Nephron progenitor cell (in vitro differentiated cells): ENCODE measurements at places on chromosomes 3 and 15.

DNA sequence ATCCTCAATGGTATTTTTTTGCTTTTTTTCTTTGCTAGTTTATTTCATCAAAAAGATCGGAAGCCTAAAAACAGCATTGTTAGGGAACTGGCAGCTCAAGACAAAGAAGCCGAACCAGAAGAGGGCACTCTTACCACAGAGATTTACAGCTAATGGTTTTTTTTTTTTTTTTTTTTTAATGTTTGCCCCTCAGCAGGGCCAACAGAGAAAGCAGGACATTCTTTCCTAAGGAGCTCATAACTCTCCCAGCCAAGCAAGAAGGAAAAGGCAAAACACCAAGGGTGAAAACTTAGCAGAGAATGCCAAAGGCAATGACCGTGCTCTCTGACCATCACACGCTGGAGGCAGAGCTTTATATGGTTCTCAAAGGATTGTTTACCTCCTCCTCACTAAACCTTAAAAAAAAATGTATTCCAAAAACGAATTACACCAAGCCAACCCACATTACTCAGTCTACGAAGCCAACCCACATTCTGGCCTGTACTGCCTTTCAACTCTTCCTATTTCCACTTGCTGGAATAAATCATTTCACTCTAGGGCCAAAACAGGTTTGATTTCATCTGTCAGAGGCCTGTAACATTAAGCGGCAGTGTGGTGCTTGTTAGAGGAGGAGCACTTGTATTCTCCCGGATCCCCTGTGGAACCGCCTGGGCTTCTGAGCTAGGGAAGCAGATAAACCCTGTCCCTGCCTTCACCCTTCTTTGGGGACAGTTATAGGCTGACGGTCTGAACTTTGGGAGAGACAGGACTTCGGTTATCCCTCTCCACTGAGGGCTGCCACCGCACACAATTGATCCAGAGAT is 35.6 kb upstream of the GYG1 start:
- DNase-seq: peak; percentile 36

GRCh38 chr3:71031181-71031580 is 552.3 kb downstream of the FOXP1 start:
- no peak for DNase-seq

- no peak for DNase-seq
Measured at GRCh38 chr15:48803877-48804276, 7.0 kb downstream of the CEP152 start.

DNA sequence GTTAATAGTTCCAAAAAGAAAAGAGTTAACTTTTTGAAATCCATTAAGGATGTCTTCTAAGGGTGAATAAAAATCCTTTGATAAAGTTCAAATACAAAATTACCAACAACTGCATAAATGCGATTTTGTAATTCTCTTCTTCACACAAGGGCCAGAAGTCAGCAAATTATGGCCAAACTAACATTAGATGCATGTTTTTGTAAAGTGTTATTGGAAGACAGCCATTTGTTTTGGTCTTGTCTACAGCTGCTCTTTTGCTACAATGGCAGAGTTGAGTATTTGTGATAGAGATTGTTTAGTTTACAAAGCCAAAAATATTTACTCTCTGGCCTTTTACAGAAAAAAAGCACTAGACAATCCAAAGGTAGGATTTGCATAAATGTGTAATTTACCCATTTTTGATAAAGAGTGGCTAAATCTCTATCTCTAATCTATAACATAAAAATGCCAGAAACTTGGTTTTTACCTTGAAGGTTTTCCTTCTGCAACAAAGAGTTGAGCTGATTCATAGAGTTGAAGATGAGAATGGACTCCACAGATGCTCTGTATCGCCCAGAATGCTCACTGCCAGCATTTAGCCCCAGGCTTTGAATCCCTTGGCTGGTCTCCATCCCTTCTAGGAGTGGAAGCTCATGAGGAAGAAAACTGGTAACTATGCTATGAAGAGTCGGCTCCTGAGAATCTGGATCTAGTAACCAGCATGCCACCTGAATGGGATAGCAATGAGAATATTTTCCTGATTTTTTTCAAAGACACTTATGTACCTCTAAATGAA is 64.5 kb downstream of the POLQ start:
- DNase-seq: no peak

GRCh38 chr3:159977295-159977694 is 11.3 kb upstream of the IL12A start:
- no peak for DNase-seq

DNA sequence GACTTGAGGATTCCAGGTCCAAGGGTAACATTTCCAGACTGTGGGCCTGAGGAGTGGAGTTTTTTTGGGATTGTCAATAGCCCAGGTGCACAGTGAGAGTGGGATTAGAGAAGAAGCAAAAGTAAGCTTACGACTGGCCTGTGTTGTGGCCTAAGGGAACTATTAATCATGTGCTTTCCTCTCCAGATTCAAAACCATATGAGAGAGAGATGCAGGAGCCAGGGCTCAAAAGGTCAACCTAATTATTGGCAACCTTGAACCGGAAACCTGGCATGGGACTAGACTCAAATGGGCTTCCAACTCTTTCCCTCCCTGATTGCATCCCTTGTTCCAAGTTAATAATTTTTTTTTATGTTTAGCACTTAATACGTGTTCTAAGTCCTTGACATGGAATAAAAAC is 242.1 kb upstream of the THRB start:
- DNase-seq: no peak

DNA sequence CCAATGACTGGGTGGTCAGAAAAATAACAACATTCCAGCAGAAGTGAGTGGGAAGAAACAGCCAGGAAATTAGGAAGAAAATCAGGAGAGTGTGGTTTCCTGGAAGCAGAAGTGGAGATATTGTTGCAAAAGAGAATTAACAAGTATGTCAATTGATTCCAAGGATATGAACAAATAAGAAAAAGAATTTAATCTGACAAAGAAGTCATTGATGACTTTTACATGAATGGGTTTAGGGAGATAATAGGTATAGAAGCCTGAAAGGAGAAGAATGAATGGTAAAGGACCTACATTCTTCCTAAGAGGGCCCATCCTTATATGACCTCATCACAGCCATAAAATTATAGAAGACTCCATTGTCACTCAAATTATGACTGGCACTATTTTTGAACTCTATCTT is 1440.1 kb downstream of the OTOL1 start:
- no peak for DNase-seq

DNA sequence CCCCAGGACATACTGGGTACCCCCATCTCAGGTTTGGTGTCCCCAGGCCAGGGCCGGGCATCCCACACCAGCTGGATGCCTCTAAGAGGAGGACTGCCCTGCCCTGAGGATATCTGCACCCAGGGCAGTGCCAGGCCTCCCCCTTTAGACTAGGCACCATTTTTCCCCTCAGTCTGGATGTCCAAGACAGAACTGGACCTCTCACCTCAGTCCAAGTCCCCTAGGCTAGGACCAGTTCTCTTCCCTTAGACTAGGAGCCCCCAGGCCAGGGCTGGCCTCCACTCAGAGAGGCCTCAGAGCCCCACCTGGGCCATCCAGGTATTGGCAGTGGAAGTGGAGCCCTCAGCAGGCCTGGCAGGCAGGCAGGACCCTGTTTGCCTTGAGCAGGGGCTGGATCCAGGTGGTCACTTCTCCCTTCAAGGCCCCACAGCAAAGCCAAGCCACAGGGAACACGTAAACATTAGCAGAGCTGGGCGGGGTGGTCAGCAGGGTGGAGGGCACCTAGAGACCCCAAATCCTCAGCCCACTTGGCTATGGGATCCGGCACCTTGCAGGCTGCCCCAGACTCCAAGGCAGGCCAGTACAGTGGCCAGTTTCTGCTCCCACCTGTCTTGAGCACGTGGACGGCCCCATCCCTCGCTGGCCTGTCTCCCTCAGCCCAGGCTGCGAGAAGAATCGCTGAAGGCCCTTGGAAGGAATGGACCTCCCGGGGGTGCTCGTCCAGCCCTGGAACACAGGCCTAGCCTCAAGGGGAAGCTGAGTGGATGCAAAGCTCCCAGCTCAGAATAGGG is 28.3 kb downstream of the PTH1R start:
- no peak for DNase-seq

GRCh38 chr3:38004415-38005075 is 14.0 kb downstream of the VILL start:
- DNase-seq: peak; percentile 64

- DNase-seq: peak; percentile 94
Measured at GRCh38 chr3:190321789-190322603, at the start of gene CLDN1. Gene CLDN1, minus strand, starts transcription at chr3:190322446. Its CDS starts 240 bp downstream, at chr3:190322206.

DNA sequence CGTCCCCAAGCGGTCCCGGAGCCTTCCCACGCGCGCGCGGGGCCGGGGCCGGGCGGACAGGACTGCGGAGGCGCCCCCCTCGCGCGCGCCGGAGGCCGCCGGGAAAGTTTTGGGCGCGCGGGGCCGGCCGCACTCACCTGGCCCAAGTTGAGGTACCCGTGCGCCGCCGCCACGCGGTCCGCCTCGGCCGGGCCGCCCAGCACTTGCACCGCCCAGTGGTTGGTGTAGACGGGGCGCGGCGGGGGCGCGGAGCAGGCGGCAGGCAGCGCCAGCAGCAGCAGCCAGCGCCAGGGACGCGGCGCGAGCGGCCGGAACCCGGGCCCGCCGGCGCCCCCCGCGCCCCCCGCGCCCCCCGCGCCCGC is 289 bp downstream of the PCSK6 start:
- peak; percentile 66 for DNase-seq

DNA sequence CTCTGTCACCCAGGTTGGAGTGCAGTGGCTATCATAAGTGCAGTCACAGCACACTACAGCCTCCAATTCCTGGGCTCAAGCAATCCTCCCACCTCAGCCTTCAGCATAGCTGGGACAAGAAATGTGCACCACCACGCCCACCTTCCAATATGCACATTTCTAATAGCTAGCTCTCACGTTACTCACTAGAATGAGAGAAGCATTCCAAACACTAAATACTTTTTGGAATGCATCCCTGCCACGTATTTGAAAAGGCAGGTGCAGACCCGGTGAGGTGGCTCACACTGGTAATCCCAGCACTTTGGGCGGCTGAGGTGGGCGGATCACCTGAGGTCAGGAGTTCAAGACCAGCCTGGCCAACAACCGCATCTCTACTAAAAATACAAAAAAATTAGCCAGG is 7.6 kb upstream of the TCF12 start:
- DNase-seq: no peak

DNA sequence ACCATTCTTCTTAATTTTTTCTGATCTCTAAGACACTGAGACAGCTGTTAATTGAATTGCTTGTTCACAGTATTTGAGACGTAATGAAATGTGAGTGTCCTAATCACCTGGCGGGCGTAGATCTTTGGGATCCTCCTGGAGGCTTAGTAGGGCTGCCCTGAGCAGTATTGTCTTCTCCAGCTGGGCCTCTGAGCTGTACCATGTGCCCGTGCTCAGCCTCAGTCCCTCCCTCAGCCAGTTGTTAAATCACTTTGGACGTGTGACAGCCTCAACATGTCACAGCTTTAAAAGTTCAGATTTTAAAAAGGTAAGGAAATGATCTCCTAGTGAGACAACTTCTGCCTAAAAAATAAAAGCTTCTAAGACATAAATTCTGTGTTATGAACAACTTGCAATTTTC is 35.5 kb downstream of the IGF1R start:
- DNase-seq: no peak

- no peak for DNase-seq
Measured at GRCh38 chr3:163916596-163917560, 1161.4 kb downstream of the SI start.

GRCh38 chr3:171772427-171773056 is 37.7 kb downstream of the PLD1 start:
- peak; percentile 62 for DNase-seq

- DNase-seq: no peak
Measured at GRCh38 chr3:104988496-104988895, 378.2 kb upstream of the ALCAM start.

DNA sequence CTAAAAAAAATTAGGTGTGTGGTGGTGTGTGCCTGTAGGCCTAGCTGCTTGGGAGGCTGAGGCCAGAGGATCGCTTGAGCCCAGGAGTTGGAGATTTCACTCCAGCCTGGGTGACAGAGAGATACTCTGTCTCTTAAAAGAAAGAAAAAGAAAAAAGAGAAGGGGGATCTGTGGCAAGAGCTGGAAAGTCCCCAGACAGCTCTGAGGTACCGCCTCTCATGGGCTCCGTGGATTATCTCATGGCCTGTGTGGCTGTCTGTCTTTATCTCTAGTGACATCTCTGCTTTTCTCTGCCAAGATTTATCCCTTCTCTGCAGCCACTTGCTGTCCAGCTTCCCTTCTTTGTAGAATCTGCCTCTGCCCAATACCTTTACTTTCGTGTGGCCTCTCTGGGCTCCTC is 5.7 kb downstream of the EXOSC7 start:
- no peak for DNase-seq

DNA sequence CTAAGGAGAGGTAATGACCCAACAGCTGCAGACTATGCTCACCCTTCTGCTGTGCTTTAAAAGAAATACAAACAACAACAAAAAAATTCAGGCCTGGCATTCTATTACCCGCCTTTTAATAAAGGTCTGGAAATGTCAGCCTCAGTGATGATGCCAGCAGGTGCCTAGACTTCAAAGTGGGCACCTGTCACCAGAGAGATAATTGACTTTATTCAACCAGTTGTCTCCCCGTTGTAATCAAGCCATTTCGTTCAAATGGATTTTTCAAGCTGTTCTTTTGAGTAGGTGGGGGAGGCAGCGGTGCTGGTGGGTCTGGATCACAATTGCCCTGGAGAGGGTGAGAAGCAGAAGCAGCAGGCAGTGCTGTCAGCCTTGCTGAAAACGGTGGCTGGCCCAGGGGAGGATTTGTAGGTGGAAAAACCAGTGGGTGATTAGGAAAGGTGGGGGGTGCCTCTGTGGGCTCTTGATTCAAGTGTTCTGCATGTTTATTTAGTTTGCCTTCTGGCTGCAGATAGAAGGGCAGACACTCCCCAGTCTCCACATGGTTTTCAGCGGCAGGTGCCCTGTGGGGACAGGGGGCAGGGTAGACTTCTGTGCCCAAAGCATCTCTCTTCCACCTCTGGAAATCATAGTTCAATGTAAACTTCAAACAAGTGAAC is 300.2 kb upstream of the SLCO3A1 start:
- DNase-seq: no peak

DNA sequence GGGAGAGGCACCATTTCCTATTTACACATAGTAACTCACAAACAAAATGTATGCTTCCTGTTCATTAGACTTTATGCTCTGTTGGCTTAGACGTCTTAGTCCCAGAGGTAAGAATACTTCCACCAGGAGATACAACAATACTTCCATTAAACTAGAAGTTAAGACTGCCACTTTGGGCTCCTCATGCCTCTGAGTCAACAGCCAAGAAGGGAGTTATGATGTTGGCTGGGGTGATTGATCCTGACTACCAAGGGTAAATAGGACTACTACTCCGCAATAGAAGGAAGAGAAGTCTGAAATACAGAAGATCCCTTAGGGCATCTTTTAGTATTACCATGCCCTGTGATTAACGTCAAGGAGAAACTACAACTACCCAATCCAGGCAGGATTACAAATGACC is 43.5 kb upstream of the ABI3BP start:
- no peak for DNase-seq

DNA sequence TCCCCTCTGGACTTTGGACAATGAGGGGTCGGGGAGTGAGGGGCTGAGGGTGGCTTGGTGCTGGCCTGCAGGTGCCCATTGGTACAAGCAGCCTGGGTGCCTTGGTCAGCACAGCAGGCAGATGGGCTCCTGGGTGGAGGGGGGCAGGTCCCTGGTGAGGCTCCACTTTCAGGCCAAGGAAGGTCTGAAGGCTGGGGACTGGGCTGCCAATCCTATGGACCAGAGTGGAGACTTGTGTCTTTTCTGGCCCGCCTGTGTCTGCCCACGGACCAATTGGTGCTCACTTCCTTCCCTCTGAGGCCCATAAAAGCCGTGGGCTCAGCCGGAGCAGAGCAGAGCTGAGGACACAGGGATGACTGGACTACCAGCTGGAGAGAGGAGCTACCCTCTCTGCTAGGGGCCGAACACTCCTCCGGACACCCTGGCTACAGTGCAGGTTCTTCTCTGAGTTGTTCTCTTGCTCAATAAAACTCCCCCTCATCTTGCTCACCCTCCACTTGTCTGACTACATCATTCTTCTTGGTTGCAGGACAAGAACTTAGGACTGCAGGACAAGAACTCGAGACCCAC is 31.9 kb upstream of the IREB2 start:
- no peak for DNase-seq
